ENCODE measurements at places on chromosomes 13 and 19.
A peak's percentile ranks its signal among the peaks of the same experiment; 100 is the strongest.

DNA sequence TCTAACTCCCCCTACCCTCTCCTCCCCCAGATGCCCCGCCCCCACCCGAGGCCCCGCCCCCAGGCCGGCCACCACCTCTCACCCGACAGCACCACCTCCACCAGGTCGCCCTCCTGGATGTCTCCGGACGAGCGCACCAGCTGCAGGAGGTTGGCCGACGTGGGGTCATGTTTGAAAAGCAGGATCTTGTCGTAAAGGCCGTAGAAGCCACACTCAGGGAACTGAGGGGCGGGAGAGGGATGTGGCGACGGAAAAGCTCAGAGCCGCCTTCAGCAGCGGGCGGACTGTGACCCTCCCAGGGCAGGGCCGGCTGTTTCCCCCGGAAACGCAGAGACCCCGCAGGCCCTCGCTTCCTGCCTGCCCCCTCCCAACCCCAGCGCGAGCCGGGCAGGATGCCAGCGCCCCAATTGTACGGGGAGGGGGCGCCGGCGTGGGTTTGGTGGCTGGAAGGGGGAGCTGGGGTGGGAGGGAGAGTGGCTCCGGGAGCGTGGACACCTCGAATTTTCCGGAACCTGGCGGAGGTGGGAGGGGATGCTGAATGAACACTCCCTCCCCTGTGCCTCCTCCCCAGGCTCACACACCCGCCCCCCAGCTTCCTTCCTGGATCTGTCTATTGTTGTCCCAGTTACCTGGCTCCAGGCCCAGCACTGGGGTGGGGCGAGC is 3.0 kb downstream of the PRKD2 start:
- DNase-seq, result peak; percentile 50

GRCh38 chr19:54188215-54188871 is 1.0 kb downstream of the MBOAT7 start:
- peak; percentile 31 for DNase-seq

- no peak for DNase-seq
Measured at GRCh38 chr19:29145756-29146155, 67.2 kb downstream of the UQCRFS1 start.

- DNase-seq, result peak; percentile 67
Measured at GRCh38 chr19:37506387-37507166, at the start of gene ZNF793. Gene ZNF793 (plus strand): TSS chr19:37506939. CDS start chr19:37523440, 16,501 bp downstream.

DNA sequence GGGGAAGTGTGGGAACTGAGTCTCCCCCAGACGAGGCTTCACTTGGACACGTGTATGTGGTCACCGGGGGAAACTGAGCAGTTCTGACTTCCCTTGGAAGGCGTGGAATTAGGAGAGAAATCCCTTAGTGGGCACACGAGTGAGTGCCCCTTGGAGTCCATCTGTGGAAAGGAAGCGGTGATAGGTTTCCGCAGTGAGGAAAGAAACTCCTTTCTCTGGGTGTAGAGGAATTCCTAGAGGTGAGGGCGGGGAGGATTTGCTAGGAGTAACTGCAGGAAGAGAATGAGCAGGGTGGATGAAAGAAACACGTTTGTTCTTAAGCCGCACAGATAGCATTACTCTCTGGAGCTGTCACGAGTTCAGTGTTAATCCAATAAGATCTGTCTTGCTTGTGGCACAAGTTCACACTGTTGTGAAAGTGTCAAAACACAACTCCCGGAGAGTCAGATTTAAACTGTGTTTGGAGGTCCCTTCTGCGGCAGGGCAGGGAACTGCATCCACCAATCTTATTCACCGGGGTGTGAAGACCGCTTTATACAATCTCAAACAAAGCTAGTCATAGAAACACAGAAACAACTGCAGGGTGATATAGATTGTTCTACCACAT is 1.2 kb downstream of the KL start:
- DNase-seq, result peak; percentile 5

DNA sequence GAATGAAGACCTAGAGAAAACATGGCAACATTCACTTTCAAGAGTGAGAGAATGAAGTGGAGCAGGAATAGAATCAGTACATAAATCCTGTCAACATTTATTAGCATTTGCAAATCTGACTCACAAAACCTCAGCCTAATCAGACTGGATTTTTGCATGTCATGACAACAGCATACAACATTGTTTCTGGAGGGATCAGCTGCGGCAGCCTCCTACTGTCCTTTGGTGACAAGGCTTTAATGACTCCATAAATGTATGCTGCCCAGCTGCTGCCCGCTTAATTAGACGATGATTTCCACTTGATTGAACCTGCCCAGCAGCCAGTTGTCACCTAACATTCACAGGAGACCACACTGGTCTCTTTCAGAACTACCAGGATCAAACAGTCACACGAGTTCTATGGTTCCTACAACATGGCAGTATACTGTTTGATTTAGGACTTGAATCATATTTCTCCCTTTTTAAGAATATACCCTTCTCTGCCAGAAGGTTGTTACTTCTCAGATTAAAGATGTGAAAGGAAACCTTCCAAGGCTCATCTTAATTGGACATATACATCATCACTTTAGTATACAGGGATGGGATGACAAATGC is 9.3 kb downstream of the EBPL start:
- DNase-seq, result no peak

- DNase-seq, result no peak
Measured at GRCh38 chr19:5166262-5166661, 174.3 kb downstream of the PTPRS start.

DNA sequence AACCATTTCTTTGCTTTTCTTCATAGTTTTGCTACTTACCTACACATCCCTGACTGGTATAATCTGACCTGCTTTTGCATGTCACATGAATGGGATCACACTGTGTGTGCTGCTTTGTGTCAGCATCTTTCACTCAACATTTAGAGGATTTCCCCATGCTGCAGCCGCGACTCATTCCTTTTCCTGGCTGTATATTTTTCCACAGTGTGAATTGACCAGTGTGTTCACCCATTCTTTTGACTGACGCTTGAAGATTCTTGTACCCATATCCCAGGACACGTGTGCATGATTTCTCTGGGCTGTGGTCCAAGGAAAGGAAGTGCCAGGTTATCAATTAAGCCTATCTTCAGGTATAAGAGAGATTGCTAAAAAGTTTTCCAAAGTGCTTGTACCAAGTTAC is 118.4 kb downstream of the DPF1 start:
- DNase-seq, result no peak

DNA sequence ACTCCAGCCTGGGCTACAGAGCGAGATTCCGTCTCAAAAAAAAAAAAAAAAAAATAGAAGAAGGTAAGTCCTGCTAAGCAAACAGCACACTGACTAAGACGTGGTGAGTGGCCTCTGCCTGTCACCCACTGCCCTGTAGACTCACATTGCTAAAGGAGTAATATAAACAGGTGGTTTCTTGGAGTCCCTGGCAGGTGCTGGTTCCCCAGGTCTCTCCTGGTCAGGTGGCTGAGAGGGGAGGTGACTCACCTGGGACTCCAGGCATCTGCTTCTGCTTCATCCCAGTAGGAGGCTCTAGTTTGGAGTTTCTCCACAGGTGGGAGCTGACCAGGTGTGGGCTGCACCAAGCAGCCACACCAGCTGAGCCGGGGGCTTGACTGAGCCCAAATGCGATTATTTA is at the start of gene OR10H1:
Gene OR10H1, minus strand, starts transcription at position 359 of the 400 bp plus-strand sequence. CDS start 7,627 bp downstream, outside the sequence.
- DNase-seq, result no peak

DNA sequence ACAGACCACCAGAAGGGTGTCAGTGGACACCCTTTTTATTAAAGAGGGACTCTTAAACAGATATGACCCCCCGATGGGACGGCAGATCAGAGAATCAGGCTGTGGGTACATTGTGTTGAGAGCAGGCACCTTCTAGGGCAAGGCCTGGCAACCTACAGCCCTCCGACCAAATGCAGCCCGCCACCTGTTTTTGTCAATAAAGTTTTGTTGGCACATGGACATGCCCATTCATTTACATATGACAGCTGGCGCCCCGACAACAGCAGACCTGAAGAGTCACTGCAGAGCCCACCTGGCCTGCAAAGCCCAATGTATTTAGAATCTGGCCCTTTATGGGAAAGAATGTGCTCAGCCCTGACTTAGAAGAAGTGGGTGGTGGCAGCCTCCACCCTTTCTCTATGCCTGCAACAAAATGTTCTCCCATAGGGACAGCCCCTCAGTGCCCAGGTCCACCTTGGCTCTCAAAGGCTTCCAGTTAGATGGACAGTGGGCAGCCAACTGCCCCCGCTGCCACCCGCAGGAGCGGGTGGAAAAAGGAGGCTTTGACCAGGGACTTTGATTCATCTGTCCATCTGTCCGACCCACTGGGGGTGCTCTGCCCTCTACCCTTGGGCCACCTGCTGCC is 184.9 kb downstream of the PTPRS start:
- DNase-seq, result no peak

GRCh38 chr19:17806945-17807344 is 12.0 kb downstream of the B3GNT3 start:
- no peak for DNase-seq

- no peak for DNase-seq
Measured at GRCh38 chr13:91946498-91947070, 548.2 kb downstream of the GPC5 start.

Measured in stimulated activated CD4-positive, alpha-beta T cell treated with anti-CD3 and anti-CD28 coated beads, Interleukin-1b, Interleukin-23, amount 100 ng/mL, for 4 hours (primary cell).